Endothelial cell (in vitro differentiated cells): ENCODE measurements at places on chromosomes 6 and 20.

DNA sequence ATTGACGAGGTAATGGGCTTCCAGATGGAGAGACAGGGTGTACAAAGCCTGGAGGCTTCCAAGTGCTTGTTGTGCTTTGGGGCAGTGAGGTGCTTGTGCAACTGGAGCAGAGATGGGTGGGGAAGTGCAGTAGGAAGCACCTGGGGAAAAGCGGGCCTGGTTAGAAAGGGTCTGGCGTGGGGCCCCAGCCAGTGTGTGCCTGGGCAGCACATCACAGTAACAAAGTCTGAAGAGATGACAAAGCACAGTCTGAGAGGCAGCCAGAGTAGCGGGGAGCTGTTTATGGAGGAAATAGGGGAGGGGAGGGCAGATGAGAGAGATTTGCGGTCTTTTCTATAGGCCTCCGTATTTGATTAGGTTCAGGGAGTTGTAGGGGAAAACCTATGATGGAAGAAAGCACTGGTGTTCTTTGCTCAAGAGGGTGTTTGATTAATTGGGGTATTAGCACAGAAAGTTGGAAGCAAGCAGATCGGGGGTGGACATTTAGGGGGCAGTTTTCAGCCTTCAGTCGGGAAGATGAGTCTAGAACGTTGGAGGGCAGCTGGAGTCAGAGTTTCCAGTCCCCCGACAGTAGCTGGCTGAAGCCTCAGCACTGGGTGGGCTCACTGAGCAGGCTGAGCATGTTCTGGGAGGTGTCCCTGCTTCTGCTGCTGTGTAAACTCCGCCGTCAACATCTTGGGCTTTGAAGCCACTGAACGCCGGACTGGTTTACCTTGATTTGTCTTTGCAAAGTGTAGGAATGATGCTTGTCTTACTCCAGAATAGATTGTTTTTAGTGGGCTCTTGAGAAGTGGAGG lies 15.5 kb upstream of the MROH8 start:
- DNase-seq = no peak

DNA sequence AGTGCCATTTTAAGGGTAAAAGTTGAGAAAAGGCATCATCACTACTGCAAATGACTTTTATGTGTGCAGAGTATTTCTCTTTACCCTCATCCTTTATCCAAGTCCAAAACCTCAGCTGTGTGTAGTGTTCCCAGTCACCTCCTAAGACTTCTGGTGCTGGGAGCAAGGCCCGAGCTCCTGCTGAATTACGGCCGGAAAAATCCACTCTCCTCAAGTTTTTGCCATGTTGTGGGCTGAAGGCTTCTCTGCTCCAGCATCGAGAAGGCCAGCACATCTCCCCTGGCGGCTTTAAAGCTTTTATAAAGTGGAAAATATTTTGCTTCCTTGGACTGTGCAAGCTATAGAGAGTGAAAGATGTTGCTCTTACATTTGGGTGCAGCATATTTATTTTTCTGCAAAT lies 153.2 kb upstream of the THBS2 start:
- no peak for DNase-seq

- DNase-seq = no peak
Measured at GRCh38 chr6:16153211-16153820, 24.4 kb downstream of the MYLIP start.

DNA sequence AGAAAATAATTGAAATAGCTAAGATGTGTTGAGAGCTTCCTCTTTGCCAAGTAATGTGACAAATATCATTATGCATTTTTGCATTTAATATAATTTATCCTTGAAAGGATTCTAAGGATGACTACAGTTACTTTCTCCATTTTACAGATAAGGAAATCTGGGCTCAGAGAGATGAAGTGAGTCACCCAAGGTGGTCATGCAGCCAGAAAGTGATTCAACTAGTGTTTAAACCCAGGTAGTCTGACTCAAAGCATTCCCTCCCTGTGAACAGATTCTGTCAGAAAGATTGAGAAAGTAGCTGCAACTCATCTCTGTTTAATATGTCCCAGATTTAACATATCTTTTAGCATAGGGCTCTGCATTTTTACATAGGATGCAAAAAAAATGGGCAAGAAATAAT lies 28.1 kb downstream of the NRSN1 start:
- DNase-seq = no peak
